ENCODE measurements at places on chromosomes 7 and 10. TPM values are rescaled to one million over a fixed set of nuclear protein-coding genes. Genes with fewer than 3 reads are reported as not detected.

DNA sequence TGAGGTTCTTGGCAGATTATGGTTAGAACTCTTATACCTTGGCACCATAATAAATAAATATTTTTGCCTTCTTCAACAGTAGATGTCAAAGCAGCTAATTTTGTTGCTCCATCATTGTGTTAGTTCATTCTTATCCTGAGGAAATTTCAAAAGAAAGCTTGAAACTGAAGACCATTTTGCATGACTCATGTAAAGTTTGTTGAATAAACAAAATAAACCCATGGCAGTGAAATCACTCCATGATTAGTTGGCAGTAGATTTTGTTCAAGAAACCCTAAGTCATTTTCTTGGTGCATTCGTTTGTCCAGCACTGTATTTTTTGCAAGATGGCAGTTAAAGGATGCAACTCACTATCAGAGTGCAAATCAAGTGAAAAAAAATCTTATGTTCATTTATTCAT, 91.6 kb downstream of the HECW1 start:
- DNase-seq, result no peak

- DNase-seq, result no peak
These were observed 588 bp upstream of the ORC5 start for GRCh38 chr7:104208421-104208780.

DNA sequence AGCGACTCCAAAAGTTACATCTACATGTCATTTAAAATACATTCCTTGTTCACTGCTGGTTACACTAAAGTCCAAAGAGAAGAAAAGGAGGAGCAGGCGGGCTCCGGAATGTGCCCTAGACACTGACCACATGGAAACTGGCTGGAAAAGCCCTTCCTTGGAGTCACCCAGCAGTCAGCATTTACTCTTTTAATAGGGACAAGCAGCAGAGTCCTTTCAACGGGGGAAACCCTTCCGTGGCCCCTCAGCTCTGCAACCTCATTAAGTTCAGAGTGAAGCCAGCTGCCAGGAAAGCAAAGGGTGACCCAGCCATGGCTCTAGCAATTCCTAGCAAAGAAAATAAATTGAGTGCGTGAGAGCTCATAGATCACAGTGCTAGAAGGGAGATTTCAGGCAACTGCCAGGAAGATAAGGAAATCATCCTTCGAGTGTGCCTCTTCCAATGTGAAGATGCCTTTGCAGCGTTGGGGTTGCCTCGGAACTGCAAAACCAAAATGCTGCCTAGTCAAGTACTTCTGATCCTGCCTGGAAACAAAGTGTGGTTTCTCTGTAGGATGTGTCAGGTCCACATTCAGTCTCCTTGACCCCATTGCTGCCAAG, 101.6 kb downstream of the SORBS1 start:
- DNase-seq, result no peak

The RELN gene
- polyA plus RNA-seq, result not detected

GRCh38 chr7:73823873-73824592, 6.8 kb upstream of the CLDN4 start:
- DNase-seq, result peak; percentile 48

DNA sequence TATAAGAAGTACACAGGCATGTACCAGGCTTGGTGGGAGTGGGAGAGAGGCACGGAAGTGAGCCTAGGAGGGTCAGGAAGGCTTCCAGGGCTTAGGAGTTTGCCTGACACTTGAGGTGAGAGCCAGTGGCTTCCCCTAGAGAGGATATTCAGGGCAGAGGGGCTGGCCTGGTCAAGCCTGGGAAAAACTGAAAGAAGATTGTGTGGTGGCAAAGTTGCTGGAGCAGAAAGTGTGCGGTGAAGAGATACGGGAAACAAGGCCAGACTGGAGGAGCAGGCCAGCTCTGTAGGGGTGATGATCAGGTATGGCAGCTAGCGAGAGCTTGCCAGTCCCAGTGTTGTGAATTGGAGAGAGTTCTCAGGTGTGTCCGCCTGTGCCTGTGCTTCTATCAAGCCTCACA, 129.9 kb downstream of the CCNY start:
- no peak for DNase-seq

The CAMK2G gene
- 4.5 TPM for polyA plus RNA-seq

DNA sequence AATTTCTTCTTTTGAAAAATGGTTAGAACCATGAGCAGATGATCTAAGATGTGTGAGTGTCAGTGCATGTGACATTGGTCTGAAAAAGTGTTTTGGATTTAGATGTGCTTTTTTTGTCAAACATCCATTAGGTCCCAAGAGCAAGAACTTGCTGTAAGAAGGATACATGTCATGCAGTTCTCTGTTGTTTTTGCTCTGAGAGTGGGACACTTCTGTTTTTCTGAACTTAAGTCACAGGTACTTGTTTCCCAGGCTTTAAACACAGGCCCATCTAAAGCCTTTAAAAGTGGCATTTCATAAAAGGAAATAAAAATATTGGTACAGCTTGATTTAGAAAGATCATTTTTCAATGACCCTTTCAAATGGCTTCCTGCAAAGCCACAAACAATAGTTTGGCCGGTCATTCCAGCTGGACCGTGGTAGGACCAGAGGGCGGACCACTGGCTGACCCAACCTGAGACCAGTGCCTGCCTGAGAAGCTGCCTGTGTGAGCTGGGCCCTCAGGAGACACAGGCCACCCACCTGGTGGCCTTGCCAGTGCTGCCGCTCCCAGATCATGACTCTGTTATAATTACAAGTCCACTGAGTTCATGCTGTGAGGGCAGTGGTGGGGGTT, 92.7 kb downstream of the EEPD1 start:
- DNase-seq, result no peak

DNA sequence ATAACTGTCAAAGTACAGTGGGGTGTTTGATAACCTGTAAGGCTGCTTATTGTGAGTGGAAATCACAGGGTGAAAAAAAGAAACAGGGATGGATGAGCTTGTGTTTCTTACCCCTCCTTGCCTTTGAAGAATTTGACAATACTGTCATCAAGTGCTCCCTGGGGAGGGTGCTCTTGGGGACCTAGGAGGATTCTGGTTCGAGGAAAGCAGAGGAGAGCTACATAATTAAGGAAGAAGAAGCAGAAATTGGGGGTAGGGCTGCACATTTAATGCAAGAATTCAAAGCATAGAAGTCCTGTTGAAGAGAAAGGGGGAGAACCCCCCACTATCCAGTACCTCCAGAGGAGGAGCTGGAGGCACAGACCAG, 208.1 kb upstream of the PHYHIPL start:
- DNase-seq, result no peak

DNA sequence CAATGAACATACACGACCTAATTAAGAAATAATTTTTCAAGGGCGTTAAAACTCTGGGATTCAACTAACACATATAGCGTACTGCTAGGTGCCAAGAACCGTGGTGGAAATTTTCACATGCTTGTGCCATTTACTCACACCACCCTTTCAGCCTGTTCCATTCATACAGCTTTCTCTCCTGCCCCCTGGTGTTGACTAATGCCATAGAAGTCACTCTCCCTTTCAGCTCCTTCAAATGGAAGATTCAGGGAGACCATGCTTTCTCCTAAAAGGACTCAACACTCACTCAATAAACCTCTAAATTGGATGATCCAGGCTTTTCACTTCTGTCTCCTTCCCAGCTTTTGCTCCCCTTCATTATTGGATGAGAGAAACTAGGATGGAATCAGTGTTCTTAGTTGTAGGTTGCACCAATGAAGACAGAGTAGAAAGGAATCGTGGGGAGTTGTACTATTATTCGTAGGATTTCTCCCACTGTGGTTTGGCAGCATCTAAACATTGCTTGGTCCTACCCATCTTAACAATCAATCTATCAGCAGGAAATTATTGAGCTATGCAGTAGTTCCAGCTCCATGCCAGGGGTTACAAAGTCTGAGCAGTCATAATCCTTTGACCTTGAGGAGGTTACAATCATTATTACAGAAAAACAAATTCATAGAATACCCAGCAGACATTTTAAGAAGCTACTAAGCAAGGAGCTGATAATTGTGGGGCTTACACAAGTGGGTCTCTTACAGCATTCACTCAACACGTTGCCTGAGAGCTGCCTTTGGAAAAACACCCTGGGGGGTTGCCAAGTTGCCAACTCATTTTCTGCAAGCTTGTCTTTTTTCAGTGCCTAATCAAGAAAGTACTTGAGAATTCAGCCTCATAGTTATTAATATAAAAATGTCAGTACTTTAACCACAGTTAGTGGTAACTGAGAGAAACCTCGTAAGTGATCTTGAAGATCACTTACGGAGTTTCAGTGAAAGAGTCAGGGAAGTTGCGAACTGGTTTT, 2.8 kb upstream of the PPP1R3C start:
- DNase-seq, result peak; percentile 62

- no peak for DNase-seq
These were observed 1127.7 kb downstream of the REEP3 start for GRCh38 chr10:64648915-64649314.

The ZNF365 gene
- 6.2 TPM for polyA plus RNA-seq
